ENCODE measurements at places on chromosomes 2 and 18.
A peak's percentile ranks its signal among the peaks of the same experiment; 100 is the strongest.

- DNase-seq = no peak
Measured at GRCh38 chr2:12321886-12322285, 394.9 kb upstream of the TRIB2 start.

- DNase-seq = no peak
Measured at GRCh38 chr2:36300697-36301096, 54.9 kb upstream of the CRIM1 start.

DNA sequence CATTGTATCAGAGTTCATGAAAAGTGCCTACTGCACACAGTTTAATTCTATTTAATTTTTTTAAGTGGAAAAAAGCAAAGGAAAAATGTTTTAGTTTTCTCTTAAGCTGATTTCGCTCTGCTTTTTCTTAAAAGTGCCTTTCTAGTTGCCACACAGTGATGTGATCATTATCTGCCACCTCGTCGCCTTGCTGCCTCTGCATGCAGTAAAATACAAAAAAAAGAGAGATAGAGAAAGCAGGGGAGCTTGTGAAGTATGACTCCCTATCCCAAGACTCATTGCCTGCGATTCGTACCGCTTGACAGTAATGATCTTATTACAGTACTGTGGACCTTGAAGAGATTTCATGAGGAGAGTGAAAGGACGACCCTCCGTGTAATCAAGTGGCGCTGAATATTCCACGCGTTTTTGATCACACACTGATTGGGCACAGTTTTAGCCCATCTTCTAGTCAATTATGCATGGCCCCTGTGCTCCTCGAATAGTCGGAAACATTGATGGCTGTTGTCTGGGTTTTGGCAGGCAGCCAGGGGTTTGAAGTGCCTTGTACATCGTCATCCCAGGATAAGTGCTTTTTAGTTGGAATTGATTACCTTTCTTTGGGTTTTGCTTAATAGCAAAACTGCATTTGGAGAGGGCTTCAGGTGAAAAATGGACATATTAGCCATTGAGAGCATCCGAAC, 188.3 kb downstream of the GBX2 start:
- DNase-seq = no peak

DNA sequence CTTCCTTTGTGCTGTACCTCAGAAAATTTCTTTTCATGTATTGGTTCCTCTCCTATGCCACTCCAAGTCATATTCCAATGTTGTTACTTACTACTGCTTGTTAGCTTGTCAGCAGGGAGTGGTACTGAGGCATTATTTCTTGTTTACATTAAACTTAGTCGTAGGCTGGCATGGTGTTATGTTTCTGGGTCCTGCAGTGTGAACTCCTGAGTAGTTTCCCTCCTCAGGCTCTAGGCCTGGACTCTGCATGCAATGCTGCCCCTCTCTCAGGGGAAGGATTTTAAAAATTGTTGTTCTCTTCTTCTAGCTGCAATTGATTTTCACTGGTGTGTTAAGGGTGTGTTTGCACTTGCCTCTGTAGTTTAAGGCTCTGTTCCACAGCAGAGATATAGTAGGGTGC, 671.6 kb downstream of the PLCL1 start:
- no peak for DNase-seq

- DNase-seq = no peak
Measured at GRCh38 chr2:128563348-128563687, 244.7 kb upstream of the HS6ST1 start.

DNA sequence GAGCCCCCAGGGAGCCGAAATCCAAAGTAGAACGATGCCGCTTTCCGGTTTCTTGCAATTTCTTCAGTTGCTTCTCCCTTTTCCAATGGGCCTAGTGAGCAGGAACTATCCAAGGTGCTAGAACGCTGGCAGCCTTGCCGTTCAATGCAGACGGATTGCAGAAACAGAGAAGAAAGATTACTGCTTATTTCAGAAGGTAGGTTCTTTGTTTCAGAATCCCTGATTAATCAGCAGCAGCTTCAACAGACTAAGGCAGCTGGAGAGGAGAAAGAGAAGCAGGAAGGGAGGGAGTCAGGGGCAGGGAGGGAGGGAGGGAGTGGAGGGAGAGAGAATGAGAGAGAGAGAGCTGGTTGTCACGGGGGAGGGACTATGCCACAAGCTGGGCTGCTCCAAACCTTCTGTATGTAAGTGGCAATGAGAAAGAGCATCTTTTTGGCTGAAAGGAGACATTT, 576 bp downstream of the NYAP2 start:
- no peak for DNase-seq

DNA sequence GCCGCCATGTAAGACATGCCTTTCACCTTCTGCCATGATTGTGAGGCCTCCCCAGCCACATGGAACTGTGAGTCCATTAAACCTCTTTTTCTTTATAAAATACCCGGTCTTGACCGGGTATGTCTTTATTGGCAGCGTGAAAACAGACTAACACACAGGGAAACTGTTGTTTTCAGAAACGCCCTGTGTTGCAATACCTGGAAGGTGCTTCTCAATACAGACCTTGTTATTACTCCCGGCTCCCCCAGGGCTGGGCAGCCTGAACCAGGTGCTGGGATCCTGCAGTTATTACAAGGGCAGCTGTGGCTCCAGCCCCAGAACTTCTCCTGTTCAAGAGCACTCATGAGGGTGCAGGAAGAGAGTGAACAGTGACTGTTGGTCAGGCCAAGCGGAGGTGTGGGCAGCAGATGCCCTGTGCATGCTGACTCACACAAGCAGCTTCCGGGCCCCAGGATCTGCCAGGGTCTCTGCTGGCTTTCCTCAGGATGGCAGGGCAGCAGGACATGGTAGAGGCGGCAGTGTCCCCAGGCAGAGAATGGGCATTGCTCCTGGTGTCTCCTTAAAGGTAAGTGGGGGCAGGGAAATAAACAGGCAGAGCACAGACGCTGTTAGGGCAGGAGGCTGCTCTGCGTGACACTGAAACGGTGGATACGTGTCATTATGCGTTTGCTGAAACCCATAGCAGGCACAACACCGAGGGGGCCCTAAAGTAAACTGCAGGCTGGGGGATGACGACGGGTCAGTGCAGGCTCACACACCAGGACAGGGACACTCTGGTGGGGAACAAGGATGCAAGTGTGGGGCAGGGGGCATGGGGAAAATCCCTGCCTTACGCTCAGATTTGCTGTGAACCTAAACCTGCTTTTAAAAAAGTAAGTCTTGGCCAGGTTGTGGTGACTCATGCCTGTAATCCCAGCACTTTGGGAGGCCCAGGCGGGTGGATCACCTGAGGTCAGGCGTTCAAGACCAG, 89.1 kb downstream of the NDUFA10 start:
- peak; percentile 2 for DNase-seq

- DNase-seq = no peak
Measured at GRCh38 chr2:30714811-30715709, 92.2 kb downstream of the CAPN13 start.

DNA sequence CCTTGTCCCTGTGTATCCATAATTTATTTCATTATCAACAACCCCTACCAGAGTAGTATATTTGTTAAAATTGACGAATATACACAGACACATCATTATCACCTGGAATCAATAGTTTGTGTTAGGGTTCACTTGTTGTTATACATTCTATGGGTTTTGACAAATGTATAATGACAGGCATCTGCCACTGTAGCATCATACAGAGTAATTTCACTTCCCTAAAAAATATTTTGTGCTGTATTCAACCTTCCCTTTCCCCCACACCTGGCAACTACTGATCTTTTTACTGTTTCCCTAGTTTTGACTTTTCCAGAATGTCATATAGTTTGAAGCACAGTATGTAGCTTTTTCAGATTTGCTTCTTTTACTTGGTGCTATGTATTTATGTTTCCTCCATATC, 132.0 kb downstream of the ZNF804A start:
- no peak for DNase-seq

DNA sequence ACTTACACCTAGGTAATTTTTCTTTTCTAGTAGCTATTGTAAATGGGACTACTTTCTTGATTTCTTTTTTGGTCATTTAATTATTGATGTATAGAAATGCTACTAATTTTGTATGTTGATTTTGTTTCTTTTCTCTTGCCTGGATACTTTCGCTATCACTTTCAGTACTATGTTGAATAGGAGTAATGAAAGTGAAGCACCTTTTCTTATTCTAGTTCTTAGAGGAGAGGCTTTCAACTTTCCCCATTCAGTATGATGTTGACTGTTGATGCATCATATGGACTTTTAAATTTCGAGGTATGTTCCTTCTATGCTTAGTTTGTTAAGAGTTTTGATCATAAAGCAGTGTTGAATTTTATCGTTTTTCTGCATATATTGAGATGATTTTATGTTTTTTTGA, 142.5 kb downstream of the CDH19 start:
- no peak for DNase-seq

GRCh38 chr2:47558116-47558767, 155.3 kb downstream of the MSH2 start:
- no peak for DNase-seq

DNA sequence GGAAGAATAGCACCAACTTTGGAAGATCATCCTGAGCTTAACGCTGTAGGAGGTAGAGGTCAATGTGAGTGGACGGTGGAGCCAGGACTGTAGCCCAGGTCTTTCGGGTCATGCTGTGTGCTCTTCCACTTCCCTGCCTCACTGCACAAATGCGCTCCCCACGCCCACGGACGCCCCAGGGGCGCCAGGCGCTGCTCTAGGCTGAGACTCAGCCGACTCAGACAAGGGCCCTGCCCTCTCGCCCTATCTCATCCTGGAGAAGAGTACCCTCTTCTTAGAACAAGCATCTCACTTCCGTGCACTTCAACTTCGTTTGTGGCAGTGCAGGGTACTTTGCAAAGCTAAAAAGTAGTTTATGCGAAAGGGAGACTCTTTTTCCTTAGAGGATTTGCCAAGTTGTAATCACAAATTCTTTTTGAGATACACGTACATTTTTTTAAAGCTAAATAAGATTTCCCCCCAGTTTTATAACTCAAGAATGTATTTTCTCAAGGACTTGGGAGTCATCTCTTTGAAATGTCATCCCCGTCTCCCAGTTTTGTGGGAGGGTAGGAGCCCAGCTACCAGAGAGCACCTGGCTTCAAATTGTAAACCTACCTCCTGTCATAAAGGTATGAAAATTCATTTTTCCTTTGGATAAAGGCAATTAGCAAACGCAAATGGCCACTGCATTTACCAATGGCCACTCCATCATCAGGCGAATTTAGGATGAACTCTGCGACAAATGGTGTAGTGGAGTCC, 1.2 kb upstream of the PRELID3A start:
- no peak for DNase-seq

- DNase-seq = no peak
Measured at GRCh38 chr18:53799134-53799533, 425.3 kb downstream of the MBD2 start.

- DNase-seq = no peak
Measured at GRCh38 chr2:213189001-213189899, 37.8 kb upstream of the IKZF2 start.

DNA sequence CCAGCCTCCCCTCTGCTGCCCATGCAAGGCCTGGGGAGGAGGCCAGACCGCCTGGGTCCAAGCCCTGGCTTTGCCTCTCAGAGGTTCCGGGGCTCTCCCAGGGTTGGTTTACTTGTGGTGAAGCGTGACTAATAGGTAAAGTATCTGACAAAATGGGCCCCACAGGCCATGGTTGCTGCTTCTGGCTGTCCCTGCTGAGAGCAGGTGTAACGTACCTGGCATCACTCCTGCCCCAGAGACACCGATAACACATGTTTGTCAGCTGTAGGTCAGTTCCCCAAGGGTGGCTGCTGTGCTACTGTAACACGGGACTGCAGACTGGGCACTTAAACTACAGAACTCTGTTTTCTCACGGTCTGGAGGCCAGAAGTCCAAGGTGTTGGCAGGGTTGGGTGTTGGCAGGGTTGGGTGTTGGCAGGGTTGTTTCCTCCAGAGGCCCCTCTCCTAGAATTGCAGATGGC, 34.1 kb downstream of the ODC1 start:
- DNase-seq = no peak

DNA sequence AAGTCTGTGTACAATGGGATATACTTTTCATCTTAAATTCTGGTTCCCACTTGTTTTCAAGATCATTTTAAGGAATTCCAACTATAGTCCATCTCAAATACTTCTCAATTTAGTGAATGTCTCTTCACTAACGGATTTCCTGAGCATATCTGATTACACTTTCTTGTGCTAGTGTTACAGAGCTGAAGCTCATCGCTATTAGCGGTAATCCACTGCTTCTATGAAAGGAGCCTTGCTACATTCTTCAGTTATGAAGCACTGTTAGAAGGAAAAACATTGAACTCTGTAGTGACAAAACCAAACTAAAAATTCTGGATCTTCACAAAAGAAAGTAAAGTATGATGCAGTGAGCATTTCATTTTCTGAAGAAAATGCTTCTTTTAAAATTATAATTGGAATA, 72.0 kb downstream of the AGPS start:
- no peak for DNase-seq

GRCh38 chr18:11497585-11497984, 111.8 kb upstream of the SLC35G4 start:
- no peak for DNase-seq
